Type B pancreatic cell (in vitro differentiated cells): ENCODE measurements at places on chromosomes 1 and 21.
A peak's percentile ranks its signal among the peaks of the same experiment; 100 is the strongest.

DNA sequence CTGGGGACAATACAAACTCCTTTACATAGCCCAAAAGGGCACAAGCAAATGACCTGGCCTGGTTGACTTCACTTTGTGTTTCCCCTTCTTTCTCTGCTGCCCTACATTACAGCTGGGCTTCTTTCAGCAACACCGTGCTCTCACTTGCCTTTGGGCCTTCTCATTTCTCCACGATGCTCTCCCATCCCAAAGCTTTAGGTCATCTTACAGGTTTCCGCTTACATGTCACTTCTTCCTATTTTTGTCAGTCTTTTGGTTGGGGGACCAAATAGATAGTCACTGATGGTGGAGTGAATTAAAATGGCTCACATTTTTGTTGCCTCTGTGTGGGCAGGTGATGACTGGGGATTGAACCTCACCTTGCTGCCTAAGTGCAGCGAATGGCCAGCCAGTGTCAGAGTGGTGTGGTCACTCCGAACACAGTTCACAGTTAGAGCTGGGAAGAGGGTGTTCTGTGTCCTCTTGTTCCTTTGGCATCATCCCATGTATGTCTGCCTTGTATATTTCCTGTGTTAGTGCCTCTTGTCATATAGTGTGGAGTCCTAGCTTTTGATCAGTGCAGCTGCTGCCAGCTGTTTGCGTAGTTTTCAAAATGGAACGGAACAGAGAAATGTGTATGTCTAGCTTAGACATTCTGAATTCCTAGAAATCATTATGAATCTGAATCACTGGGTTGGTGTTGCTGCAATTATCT lies 134.8 kb downstream of the NOS1AP start:
- no peak for DNase-seq
- H3K27me3 ChIP-seq = no peaks in the 10 kb centered on the region
- no peaks in the 10 kb centered on the region for H3K36me3 ChIP-seq
- H3K4me3 ChIP-seq = no peak overlapping the region
- H3K27ac ChIP-seq = no peak overlapping the region

- H3K36me3 ChIP-seq = peaks cover 17% of the 10 kb centered on the region
- no peaks in the 10 kb centered on the region for H3K27me3 ChIP-seq
- no peak overlapping the region for H3K27ac ChIP-seq
- no peak for DNase-seq
These were observed 175.6 kb upstream of the HP1BP3 start for GRCh38 chr1:20962576-20963258.

DNA sequence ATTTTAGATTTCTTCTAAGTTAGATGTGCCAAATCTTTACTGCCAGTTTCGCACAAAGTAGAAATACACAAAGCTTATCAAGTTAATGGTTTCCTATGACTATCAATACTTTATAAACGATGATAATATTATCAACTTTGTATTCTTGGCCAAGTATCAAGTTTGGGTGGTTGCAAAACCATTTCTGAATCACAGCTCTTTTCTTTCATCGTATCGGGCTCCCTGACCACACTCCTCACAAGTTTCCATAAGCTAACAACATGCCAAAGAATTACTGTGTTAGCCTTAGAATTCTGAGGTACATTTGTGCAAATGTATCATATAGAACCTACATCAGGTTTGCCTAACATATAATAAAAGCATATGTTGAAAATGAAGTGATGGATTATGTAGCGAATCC lies 311.0 kb downstream of the KCTD3 start:
- H3K27ac ChIP-seq = no peak overlapping the region
- no peaks in the 10 kb centered on the region for H3K4me1 ChIP-seq

- no peak for DNase-seq
- peaks cover 4% of the 10 kb centered on the region for H3K36me3 ChIP-seq
- no peaks in the 10 kb centered on the region for H3K27me3 ChIP-seq
- no peak overlapping the region for H3K27ac ChIP-seq
- peaks cover 8% of the 10 kb centered on the region for H3K4me1 ChIP-seq
These were observed 87.3 kb downstream of the RPS6KC1 start for GRCh38 chr1:213138391-213138790.

GRCh38 chr1:202158810-202159533 lies 1.4 kb downstream of the PTPN7 start:
- no peak for DNase-seq
- no peak overlapping the region for H3K4me3 ChIP-seq
- H3K36me3 ChIP-seq = no peaks in the 10 kb centered on the region
- peaks cover 5% of the 10 kb centered on the region for H3K27me3 ChIP-seq

GRCh38 chr1:11320153-11320936 lies 47.3 kb downstream of the UBIAD1 start:
- no peak overlapping the region for H3K27ac ChIP-seq
- H3K27me3 ChIP-seq = peaks cover 12% of the 10 kb centered on the region
- no peak overlapping the region for H3K4me3 ChIP-seq
- H3K36me3 ChIP-seq = no peaks in the 10 kb centered on the region

DNA sequence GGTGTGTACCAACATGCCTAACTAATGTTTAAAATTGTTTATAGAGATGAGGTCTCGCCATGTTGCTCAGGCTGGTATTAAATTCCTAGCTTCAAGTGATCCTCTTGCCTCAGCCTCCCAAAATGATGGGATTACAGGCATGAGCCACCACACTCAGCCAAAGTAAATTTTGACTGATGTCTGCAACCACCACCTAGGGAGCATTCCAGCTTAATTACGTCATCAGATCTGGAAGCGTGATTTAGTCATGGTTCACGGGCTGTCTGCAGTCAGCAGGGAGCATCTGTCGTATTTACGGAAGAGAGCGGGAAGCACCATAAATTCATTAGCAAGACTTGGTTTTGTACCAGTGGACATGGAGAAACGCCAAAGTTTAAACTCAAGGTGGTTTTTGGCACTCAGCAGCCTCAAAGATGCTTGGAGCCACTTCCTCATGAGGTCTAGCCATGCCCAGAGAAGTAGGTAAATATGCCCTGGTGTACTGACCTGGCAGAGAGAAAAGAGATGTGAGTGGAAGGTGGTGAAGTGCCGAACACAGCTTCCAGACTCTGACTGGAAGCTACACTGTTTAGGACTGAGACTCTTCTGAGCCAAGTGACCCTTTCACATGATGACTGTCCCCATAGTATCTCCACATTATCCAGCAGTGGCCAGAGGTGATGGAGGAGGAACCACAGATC lies 60.8 kb upstream of the SLC35F3 start:
- H3K27ac ChIP-seq = no peak overlapping the region
- H3K4me1 ChIP-seq = no peaks in the 10 kb centered on the region

DNA sequence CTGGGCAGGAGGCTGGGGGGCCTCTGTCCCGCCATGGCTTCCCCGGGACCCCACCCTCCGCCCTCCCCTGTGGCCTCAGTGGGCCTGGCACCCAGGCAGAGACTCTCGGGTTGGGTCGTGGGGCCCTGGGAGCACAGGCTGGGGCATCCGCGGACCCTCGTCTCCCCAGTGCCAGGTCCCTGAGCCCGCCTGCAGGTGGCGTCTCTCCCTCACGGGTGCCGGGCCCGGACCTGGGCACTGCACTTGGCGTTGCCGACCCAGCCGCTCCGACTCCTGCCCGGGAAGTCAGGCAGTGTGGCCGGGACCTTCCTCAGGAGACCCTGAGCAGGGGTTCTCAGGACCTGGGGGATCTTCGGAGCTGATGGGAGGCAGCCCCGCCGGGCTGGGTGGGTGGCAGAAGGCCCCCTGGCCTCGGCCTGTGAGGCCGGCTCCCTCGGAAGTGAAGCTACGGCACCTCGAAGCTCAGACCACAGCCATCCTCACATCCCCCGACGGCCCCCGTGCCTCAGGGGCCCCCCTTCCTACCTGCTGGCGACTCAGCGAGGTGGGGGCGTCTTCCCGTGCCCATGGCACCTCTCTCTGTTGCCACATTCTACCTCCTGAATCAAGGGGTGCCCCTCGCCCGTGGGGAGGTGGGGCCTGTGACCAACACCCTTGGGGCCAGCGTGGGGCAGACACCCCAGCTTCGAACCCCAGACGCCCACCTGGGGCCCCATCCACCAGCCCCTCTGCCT lies 6.4 kb upstream of the C1orf159 start:
- H3K36me3 ChIP-seq = no peaks in the 10 kb centered on the region
- DNase-seq = peak; percentile 92
- no peak overlapping the region for H3K4me3 ChIP-seq
- H3K27me3 ChIP-seq = peaks cover 18% of the 10 kb centered on the region

- no peak overlapping the region for H3K4me3 ChIP-seq
- H3K36me3 ChIP-seq = no peaks in the 10 kb centered on the region
- no peaks in the 10 kb centered on the region for H3K4me1 ChIP-seq
- no peak for DNase-seq
- no peak overlapping the region for H3K27ac ChIP-seq
These were observed 65.7 kb upstream of the PKN2 start for GRCh38 chr1:88618331-88618730.

GRCh38 chr1:242873661-242874060 lies 349.2 kb upstream of the PLD5 start:
- H3K4me1 ChIP-seq = no peaks in the 10 kb centered on the region
- no peak overlapping the region for H3K27ac ChIP-seq
- no peak overlapping the region for H3K4me3 ChIP-seq
- no peaks in the 10 kb centered on the region for H3K27me3 ChIP-seq

- peaks cover 21% of the 10 kb centered on the region for H3K4me1 ChIP-seq
- no peak overlapping the region for H3K27ac ChIP-seq
- no peak overlapping the region for H3K4me3 ChIP-seq
- no peaks in the 10 kb centered on the region for H3K36me3 ChIP-seq
- peaks cover 12% of the 10 kb centered on the region for H3K27me3 ChIP-seq
These were observed 39.0 kb upstream of the RUNX3 start for GRCh38 chr1:24968941-24969585.

DNA sequence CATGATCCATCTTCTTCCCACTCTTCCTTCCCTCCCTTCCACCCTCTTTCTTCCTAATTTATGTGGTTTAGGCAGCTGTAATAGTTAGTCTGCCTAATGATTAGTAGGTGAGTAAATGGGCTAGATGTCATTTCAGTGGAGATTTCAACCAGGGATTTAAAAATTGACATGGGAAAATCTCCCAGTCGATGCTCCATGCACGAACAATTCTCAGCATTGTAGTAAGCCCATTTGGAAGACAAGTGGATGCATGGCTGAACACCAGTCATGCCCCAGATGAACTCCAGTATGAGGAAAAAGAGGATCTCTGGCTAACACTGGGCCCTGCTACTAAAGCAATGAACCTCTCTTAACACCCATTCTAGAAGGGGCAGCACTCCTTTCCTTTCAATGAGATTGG lies 25.3 kb downstream of the CHI3L2 start:
- no peak for DNase-seq
- peaks cover under 1% of the 10 kb centered on the region for H3K27me3 ChIP-seq
- no peak overlapping the region for H3K27ac ChIP-seq
- H3K4me3 ChIP-seq = no peak overlapping the region
- no peaks in the 10 kb centered on the region for H3K36me3 ChIP-seq
- H3K4me1 ChIP-seq = no peaks in the 10 kb centered on the region

DNA sequence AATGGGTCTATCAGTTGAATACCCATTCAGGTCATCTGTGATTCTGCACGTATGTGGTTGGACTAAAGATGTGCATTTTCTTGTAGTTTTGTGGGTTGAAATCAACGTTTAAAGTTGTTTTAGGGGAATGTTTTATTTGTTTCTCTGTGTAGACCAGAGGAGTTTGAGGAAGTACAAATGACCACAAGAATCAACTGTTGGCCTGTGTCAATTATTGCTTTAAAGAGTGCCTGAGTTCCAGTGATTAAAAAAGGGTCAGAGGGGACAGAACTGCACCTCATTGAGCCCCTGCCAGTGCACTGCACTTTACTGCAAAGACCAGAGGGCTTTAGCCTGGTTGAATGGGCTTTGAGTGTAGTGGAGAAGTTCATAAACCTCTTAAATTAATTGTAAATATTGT lies 190.3 kb downstream of the VPS13D start:
- no peaks in the 10 kb centered on the region for H3K27me3 ChIP-seq
- H3K27ac ChIP-seq = no peak overlapping the region
- no peak for DNase-seq
- peaks cover 24% of the 10 kb centered on the region for H3K4me1 ChIP-seq
